ENCODE measurements at places on chromosomes 6 and 20.

DNA sequence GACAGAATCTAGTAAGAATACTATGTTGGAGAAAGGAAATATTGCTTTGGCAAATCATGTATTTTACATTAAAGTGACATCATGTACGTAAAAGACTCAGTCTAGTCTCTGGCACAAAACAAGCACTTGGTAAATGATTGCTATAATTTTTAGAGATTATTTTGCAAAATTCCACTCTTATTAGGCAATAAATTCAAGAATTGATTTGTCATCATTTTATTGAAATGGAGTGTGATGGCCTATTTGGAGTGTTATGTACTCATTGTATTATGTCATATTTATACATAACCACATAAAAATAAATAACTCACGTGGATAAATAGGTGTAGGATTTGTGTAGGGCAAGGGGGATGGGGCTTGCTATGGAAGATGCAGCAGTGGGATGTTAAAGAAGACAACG lies 70.0 kb upstream of the FYN start:
- no peak for DNase-seq

- DNase-seq = no peak
These were observed 23.3 kb downstream of the MTFR2 start for GRCh38 chr6:136226674-136227377.

DNA sequence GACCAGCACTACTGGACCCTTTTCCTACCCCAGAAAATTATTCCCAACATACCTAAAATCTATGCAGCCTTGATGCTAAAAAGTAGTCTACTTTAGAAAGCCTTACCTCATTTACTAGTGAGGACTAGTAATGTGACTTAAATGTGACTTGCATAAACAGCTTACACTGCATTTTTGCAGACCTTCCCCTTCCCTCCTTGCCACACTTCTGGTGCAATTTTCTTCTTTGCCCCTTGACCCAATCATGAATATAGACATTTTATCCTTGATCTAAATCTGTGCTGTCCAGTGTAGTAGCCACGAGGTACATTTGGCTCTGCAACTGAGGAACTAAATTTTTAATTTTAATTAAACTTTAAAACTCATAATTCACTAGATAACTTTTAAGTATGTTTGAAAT lies 7.0 kb upstream of the ZKSCAN8 start:
- DNase-seq = no peak

- no peak for DNase-seq
These were observed 3.3 kb downstream of the SIM1 start for GRCh38 chr6:100461278-100461916.

DNA sequence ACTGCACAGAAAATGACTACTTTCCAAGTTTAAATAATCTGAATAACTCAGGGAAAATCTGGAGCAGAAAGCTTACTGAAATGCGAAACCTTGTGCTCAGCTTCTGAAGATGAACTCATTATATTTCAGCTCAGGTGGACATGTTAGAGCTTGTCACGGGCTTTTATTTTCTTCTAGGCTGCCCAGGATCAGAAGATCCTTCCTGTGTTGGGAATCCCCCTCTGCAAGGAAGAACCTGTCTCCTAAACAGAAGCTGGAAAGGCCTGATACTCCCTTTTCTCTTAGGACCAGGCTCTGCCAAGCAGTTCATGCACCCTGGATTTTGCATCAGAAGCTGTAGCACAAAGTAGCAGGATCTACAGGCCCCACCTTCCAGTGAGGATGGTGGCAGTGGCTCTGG lies 5.1 kb upstream of the SLC2A12 start:
- DNase-seq = no peak

GRCh38 chr6:111110036-111110435 lies 22.7 kb downstream of the SLC16A10 start:
- no peak for DNase-seq

GRCh38 chr20:4281258-4282055 lies 266.1 kb upstream of the RNF24 start:
- peak; percentile 15 for DNase-seq
